ENCODE measurements at places on chromosomes 5 and 9.
A peak's percentile ranks its signal among the peaks of the same experiment; 100 is the strongest.

- peak overlapping the region; percentile 73 for H3K27ac ChIP-seq
- peaks cover 63% of the 10 kb centered on the region for H3K36me3 ChIP-seq
- no peaks in the 10 kb centered on the region for H3K27me3 ChIP-seq
Measured at GRCh38 chr5:163467682-163468081, 7.2 kb downstream of the HMMR start.

DNA sequence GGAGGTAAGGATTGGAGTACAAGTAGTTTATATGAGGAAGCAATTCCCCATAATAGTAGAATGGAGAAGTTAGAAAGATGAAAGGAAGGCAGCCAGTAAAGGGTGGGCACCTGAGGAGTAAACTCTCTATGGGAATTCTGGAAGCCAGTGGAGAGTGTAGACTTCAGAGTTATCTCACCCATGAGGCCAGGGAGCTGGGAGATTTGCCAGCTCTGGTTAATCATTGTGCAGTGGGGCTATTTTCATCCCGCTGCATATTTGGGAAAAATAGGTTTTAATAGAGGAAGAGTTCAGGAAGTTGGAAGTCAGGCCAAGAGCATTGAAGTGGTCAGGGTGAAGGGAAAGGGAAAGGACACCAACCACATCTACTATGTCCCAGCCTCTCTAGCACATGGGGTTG, 242.3 kb upstream of the BRINP1 start:
- no peak overlapping the region for H3K27ac ChIP-seq
- H3K36me3 ChIP-seq = no peaks in the 10 kb centered on the region
- no peak for DNase-seq

DNA sequence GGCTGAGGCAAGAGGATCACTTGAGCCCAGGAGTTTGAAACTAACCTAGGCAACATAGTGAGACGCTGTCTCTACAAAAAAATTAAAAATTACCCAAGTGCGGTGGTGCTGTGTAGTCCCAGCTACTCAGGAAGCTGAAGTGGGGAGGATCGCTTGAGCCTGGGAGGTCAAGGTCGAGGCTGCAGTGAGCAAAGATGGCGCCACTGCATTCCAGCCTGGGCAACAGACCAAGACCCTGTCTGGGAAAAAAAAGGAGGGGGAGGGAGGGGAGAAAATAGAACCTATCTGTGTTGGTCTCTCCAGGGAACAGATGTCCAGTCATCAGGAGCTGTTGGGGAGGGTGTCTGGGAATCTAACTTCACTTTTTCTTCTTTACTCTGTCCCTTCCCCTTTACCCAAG, 24.3 kb downstream of the MAT2B start:
- peaks cover 9% of the 10 kb centered on the region for H3K4me1 ChIP-seq
- no peak overlapping the region for H3K27ac ChIP-seq
- no peak for DNase-seq
- H3K4me3 ChIP-seq = no peak overlapping the region
- peaks cover 10% of the 10 kb centered on the region for H3K27me3 ChIP-seq

DNA sequence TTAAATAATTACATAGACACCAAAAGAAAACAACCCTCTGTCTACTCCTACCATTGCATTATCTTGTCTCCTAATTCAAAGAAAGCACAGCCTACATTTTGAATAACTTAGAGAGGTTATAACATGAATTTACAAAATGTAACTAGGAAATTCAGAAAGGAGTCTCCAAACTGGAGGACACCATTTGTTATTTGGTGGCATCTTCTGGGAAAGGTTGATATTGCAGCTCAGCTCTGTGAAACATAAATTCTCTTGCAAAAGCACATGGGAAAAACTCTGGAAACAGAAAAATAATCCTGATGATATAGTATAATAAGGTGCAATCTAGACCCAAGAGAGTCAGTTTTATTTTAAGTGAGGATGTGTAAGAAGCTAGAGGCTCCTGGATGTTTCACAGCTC, 215.3 kb downstream of the MLLT3 start:
- H3K27me3 ChIP-seq = peaks cover 2% of the 10 kb centered on the region
- no peak for DNase-seq
- peak overlapping the region; percentile 73 for H3K27ac ChIP-seq
- peaks cover 26% of the 10 kb centered on the region for H3K36me3 ChIP-seq

GRCh38 chr5:66958980-66959641, 237.5 kb downstream of the CD180 start:
- DNase-seq = peak; percentile 18
- peak overlapping the region; percentile 78 for H3K4me3 ChIP-seq
- H3K27me3 ChIP-seq = no peaks in the 10 kb centered on the region
- H3K27ac ChIP-seq = no peak overlapping the region
- no peaks in the 10 kb centered on the region for H3K36me3 ChIP-seq

GRCh38 chr5:179803651-179804554, 2.8 kb downstream of the MGAT4B start:
- no peak for DNase-seq
- H3K4me1 ChIP-seq = peaks cover 37% of the 10 kb centered on the region
- peak overlapping the region; percentile 25 for H3K4me3 ChIP-seq

DNA sequence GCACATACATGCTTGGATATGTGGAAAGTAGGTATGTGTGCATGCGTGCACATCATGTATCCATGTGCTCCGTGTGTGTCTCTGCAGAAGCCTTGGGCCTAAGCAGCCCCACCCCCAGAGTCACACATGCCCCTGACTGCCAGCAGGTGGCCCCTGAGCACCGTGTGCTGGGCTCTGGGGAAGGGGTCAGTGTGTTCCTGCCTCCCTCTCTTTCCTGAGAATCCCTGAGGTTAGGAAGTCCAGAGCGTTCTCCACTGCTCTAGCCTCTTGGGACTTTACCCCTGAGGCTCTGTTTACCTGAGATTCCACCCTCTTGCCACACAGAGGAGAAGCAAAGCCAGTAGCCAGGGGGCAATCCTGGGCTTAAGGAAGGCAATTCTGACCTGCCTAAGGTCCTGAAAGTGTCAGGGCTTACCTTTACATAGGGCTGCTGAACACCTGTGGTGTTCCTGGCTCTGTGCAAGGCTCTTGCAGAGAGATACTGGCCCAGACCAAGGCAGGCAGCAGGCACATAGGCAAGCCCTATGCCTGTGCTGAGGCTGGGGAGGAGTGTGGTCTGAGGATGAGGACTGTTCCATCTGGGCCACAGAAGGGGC, 207.3 kb downstream of the TMEM38B start:
- peaks cover 9% of the 10 kb centered on the region for H3K27me3 ChIP-seq
- peak; percentile 60 for DNase-seq
- no peak overlapping the region for H3K27ac ChIP-seq
- H3K36me3 ChIP-seq = no peaks in the 10 kb centered on the region
- H3K4me1 ChIP-seq = peaks cover 4% of the 10 kb centered on the region

Data from nephron progenitor cell (in vitro differentiated cells).